ENCODE measurements at places on chromosomes 4 and X.

GRCh38 chrX:70456256-70456655 lies 11.6 kb downstream of the DLG3 start:
- no peak for DNase-seq

- DNase-seq: no peak
Observed at GRCh38 chrX:23332888-23333821, 1.5 kb upstream of the PTCHD1 start.

GRCh38 chr4:24470666-24471485 lies 113.5 kb downstream of the DHX15 start:
- no peak for DNase-seq

- no peak for DNase-seq
Observed at GRCh38 chr4:77952457-77952856, 89.8 kb downstream of the MRPL1 start.

DNA sequence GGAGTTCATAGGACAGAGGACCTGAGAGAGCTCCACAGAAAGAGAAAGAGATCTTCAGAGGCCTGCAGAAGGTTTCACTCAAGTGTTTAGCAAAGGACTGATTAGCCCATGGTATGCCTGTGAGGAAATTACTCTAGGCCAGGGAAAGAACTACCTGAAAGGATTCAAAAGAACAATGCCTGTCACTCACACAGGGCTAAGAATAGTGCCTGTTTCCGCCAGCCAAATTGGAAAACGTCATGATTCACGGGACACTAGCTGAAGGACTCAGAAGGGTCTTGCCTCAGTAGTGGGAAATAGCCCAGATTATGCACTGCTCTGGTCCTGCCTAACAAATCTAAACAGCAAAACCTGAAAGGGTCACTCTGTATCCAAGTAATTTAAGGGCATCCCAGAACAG lies 21.1 kb downstream of the SYTL4 start:
- DNase-seq: peak; percentile 20

DNA sequence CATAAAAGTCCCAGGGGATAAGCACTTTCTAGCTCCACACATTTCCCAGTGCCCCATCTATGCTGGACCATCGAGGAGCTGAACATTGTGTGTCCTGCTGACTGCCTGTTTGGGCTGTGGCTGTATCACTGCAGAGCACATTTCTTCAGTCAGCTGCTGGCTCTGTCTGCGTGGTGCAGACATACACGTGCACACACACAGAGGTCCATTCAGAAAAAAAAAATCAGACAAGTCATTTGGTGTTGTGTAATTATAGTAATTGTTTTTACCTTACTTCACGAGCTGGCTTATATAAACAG lies 1.1 kb upstream of the PDLIM3 start:
- DNase-seq: no peak

DNA sequence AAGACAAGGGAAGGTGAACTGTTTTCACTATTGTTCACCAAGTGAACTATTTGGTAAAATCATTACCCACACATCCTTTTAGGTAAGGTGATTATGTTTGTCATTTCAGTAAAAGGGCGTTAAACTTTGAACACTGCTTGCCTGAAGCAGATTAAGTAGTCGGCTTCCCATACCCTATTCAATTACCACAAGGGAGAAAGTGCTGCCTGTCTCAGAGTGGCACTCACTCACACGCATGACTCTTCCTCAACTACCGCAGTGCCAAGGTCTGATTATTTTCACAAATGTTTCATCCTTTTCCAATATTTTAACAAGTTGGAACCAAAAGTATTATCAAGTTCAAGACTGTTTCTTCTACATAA lies 11.0 kb downstream of the VEGFC start:
- DNase-seq: no peak

DNA sequence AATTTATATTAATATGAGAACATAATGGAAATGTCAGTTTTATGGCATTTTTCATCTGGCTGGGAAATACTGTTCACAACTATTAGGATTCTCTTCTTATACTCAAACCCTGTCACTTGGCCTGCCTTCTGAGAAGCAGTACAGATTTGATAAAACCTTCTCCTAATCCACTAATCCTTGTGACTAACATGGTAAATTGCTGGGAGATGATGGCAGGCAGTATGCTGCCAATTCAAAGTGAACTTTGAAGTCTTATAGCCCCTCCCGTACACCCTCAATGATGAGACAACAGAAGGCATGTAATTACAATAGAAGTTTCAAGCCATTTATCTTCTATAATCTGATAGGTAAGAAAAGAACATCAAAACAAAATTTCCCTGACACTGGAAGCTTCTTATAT lies 36.9 kb downstream of the PAQR3 start:
- DNase-seq: no peak

GRCh38 chrX:1885116-1885515 lies 270.3 kb downstream of the ASMT start:
- no peak for DNase-seq

DNA sequence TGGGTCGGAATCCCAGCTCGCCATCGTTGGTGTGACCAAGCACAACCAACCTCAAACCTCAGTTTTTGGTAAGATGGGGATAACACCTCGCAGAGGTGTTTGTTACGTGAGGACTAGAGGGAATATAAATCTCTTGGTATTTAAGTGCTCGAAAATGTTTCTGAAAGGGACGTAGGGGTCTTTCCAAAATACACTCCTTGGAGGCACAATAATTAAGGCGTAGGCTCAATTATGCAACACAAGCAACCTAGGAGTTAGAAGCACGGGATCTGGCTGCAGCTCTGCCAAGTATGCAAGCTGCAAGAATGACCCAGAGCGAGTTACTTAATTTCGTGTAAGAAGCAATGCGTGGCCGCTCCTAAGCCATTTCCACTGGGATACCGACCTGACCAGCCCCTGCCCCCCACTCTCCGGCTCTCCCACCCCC lies 552 bp downstream of the ADH5 start:
- peak; percentile 55 for DNase-seq

DNA sequence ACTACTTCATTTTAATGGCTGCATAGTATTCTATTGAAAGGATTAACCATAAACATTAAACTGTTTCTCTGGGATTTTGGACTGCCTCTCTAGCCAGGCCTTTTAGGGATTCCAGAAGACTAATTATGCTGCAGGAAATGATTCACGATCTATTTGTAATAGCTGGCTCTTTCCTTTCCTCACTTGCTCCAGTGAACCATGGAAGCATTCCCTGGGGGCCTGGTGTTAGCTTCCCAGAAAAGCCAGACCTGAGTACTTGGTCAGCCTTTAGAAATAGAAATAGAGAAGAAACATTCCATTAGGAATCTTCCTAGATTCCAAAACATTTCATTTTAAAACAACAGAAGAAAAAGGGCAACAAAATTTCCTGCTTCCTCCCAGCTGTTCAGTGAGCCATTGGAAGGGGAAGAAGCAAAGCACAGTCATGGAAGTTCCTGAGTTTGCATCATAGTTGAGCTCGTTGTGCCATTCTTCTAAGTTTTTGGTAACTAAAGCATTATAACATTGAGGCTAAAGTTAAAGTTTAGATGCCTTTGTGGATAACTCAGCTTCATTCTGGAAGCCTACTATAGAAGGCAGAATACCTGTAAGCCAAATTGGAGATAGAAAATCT lies 83.5 kb downstream of the NPNT start:
- DNase-seq: no peak

Measured in NCI-H2227 treated with DMSO at 0.1 percent for 48 hours (cell line).